ENCODE measurements at places on chromosomes 3 and 15.

GRCh38 chr3:99659032-99659431, 20.6 kb downstream of the COL8A1 start:
- DNase-seq: no peak

GRCh38 chr3:47874438-47874837, 71.5 kb downstream of the DHX30 start:
- no peak for DNase-seq

DNA sequence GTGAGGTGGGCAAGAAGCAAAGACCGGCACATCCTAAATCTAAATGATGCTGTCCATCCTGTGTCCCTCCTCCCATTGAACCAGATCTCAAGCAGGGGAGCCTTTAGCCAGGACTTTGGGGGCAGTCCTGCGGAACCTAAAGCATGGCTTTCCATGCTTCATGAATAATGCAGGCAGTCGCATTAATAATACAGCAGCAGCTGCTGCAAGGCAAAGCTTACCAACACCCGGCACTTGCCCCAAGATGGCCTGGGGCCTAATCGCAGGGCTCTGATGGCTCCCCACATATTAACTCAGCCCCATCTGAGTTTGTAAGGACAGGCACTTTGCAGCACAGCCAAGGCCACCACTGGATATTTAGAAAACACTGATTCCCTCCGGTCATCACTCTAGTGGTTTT, 114.4 kb downstream of the NTRK3 start:
- no peak for DNase-seq

- DNase-seq: no peak
Measured at GRCh38 chr3:184029443-184029842, 2.1 kb upstream of the HTR3D start.

- DNase-seq: no peak
Measured at GRCh38 chr3:17932136-17932771, 189.8 kb upstream of the TBC1D5 start.

- DNase-seq: no peak
Measured at GRCh38 chr3:53230041-53230621, 25.7 kb downstream of the TKT start.

GRCh38 chr15:75042730-75043508, 19.5 kb downstream of the PPCDC start:
- DNase-seq: peak; percentile 28

DNA sequence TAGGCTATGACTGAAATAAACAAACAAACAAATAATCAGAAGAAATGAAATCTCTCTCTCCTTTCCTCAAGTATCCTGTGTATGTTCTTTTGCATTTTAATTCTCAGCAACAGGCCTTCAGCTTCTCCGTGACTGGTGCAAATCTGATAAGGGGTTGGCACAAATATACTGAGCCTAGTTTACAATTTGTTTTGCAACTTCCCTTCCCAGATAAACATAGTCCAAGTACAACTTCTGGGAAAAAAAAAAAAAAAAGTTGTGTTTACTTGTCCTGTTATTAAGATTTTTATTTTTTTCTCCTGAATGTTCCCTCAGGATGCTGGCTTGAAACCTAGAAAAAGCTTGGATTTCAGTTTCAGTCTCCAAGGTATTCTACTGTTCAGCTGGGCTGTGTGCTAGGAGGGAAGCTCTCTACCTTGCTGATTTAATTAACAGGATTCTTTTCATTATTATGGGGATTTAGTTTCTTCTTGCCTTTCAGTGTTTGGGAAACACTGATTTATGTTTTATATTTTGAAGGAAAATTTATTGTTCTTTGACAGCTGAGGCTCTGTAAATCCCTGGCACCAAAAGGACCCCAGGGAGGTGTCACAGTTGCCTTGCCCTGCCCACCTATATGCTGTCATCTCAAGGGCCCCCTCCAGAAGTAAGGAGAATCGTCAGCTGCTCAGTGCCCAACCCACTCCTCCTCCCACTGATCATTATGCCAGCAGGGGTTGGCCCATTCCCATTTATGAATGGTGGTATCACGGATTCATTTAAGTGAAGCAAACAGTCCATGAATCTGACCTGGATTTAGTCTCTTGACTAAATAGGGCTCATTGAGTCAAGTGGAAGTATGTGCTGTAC, 185.2 kb downstream of the MEIS2 start:
- DNase-seq: no peak

DNA sequence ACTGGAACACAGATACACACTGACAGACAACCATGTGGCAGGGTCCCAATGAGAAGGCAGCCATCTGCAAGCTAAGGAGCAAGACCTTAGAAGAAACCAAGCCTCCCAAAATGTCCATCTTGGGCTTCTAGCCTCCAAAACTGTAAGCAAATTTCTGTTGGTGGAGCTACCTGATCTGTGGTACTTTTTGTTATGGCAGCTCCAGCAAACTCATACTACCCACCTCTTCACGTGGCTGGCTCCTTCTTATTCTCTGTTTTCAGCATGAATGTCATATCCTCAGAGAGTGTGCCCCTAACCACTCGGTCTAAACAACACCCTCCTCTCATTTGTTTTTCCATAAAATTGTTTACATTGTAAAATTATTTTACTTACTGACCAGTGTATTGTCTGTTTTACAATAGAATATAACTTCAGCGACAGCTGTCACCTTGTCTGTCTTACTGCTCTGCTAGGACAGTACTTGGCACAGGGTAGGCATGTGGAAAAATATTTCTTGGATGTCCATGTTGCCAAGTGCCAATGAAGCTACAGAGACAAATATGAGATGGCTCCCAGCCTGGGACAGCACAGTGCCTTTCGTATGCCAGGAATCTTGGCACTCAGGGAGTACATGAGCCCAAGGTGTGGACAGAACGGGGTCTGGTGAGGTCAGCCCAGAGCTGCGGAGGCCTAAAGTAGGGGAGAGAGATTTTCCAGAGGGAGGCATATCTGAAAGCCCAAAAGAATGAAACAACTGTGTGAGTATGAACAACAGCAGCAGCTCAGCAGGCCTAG, 17.4 kb upstream of the SLC25A36 start:
- DNase-seq: no peak

- no peak for DNase-seq
Measured at GRCh38 chr3:45002720-45003119, 23.4 kb upstream of the CLEC3B start.

DNA sequence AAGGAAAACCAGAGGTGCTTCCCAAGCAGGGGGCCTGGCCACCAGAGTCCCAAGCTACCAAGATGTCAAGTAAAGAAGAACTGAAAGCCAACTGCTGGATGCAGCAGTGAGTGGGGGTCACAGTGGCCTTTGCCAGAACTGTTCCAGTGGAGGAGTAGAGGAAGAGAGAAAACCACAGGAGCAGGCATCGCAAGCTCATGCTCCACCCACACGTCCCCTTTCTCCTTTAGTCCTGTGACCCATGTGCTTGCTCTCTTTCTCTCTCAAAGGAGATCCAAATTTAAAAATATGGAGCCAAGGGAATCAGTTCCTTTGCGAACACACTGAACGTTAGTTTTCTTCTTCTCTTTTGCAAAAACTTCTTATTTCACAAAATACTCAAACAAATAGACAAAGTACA, 12.4 kb upstream of the ABHD2 start:
- DNase-seq: no peak

GRCh38 chr3:27560484-27561056, 76.4 kb upstream of the SLC4A7 start:
- no peak for DNase-seq

DNA sequence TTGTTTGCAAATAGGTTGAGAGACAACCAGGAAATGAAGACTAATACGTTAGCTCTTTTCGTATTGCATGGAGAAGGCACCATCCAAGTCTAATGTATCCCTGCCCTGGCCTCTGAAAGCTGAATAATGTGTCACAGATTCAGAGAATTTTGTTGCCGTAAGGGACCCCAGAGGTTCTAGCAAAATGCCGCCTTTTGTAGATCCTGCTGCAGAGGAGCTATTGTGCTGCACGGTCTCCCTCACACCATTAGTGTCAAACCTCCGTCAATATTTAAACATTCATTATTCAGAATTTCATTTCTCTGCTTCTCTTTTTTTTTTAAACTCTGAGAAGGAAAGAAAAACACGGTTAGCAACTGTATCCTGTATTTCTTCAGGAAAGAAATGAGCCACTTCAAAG, 238.7 kb downstream of the EPHB1 start:
- no peak for DNase-seq

GRCh38 chr15:57595011-57595866, 3.5 kb downstream of the MYZAP start:
- no peak for DNase-seq

- no peak for DNase-seq
Measured at GRCh38 chr15:88322461-88322860, 65.9 kb upstream of the NTRK3 start.

GRCh38 chr3:133829310-133829707, 23.7 kb downstream of the SRPRB start:
- DNase-seq: no peak

GRCh38 chr3:22361521-22361920, 610.5 kb upstream of the ZNF385D start:
- DNase-seq: no peak

DNA sequence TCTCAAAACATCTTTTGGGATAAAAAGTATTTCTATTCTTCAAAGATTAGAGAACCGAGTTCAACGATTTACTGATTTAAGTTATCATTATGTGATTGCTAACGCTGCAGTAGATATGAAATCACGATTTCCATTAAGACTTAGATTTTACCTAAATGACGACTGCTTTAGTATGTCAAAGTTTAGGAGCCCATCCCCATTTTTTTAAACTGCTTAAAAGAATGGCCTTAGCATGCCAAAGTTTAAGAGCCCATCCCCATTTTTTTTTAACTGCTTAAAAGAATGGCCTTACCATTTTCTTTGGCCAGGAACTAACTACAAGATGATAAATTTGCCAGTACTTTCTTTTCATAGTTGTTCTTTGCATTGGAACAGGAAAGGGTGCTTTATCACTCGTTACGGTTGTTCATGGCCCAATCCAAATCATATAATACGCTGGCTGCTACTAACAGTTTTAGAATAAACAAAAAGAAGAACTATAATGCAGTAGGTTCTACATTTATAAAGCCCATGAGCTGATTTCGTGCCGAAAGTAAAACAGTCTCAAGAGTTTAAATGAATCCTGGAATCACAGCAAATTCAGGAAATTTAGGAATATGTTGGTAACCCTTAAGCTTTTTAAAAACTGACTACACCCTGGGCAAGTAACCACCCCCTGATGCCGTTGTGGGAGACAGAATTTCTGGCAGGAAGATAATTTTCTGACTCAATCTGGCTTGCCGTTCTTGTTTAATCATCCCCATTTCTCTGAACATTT, 869 bp upstream of the TSC22D2 start:
- peak; percentile 5 for DNase-seq

GRCh38 chr3:50445919-50446318, 57.5 kb downstream of the CACNA2D2 start:
- DNase-seq: no peak

DNA sequence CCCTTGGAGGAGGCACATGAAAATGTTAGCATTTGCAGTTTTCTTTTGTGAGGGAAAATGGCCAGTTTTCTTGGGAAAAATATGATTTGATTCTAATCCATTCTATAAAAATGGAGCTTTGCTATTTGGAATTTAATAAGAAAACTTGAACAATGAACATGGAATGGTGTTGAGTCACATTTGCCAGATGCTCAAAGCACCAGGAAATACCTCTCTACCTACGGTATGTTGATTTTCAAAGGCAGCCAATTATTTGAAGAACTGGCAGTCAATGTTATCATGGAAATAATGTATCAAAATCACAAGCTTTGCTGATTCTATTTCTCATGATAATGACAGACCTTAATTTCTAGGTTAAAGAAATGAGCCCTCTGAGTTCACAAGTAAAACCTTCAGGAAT, 14.9 kb downstream of the NME9 start:
- no peak for DNase-seq

- DNase-seq: no peak
Measured at GRCh38 chr3:27578032-27578431, 93.8 kb upstream of the SLC4A7 start.

GRCh38 chr3:71910108-71910507, 125.2 kb upstream of the PROK2 start:
- no peak for DNase-seq

- no peak for DNase-seq
Measured at GRCh38 chr3:38142959-38143358, 4.5 kb downstream of the MYD88 start.

GRCh38 chr15:90620379-90621067, 90.8 kb downstream of the CRTC3 start:
- DNase-seq: peak; percentile 22

- no peak for DNase-seq
Measured at GRCh38 chr15:86506401-86506800, 426.7 kb downstream of the AGBL1 start.

GRCh38 chr3:131110087-131110486, 83.4 kb downstream of the NEK11 start:
- DNase-seq: no peak

DNA sequence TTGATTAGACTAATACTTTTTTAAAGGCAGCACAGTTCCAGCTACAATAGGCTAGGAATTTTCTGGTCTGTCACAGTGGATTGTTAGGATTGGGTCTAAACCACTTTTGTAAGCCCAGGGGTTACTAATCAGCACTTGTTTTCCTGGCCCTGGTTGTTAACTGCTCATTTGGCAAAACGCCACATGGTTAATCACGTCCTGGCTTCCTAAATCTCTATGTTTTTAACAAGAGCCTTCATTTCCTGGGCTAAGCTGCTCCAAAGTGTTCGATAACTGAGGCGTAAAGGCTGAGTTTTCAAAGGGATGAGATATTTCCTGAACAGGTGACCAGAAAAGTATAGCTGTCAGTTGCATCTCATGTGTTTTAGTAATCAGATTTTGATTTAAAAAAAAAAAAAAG, 38.9 kb upstream of the CLRN1 start:
- no peak for DNase-seq

DNA sequence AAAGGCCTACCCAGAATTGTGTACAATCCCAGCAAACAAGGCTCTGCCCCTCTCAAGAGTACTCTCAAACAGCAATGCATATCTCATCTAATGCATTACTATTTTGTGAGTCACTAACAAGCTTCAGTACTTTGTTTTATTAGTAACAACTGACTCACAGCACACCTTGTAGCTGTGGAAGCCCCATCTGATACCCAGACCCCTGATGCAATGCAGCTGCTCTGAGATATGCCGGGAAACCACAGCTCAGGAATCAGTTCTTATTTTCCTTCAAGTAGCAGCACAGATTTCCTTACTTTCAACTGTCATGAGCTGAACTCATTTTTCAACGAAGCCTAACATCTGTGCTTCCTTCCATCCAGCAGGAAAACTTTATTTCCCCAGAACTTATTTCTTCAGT, 37.8 kb downstream of the CCNL1 start:
- no peak for DNase-seq

GRCh38 chr3:33318710-33319380, 41.6 kb downstream of the FBXL2 start:
- no peak for DNase-seq

DNA sequence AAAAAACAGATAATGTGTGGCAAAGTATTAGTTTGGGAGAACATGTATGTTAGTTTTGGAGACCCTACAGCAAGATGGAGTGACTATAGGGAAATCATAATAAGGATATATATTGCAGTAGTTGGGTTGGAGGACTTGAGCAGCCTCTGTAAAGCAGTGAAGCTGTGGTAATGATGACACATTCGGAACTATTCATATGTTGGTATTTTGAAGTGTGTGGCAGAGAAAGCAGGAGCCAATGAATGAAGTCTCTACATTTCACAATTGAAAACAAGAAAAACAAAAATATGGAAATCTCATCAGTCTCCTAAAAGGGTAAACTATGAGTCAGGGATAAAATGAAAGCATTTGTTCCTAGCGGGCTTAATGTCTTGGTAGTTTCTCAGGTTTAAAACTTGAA, 645.9 kb downstream of the OTOL1 start:
- no peak for DNase-seq

Measured in activated CD4-positive, alpha-beta T cell treated with anti-CD3 and anti-CD28 coated beads, Interleukin-2, amount 50 U/mL, for 1 hour (primary cell).